ENCODE measurements at places on chromosomes 16 and 17.

DNA sequence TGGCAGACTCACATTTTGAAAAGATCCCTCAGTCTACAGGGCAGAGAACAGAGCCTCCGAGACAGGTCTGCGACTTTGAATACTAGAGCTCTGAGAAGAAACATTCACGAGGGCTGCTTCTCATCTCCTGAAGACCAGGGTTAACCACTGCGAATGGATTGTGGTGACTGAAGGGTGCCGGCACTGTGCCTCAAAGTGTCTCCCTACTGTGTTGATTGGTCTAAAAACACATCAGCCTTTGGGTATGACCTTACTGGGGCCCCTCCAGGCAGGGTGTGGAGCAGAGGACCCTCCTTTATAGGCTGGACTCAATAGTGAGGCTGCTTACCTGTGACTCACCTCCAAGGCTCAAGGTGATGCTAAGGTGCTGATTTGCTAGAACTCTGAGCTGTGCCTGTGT is 2.6 kb upstream of the LGALS9 start:
- DNase-seq: no peak

- DNase-seq: no peak
Observed at GRCh38 chr17:9116311-9116835, 95.1 kb downstream of the NTN1 start.

DNA sequence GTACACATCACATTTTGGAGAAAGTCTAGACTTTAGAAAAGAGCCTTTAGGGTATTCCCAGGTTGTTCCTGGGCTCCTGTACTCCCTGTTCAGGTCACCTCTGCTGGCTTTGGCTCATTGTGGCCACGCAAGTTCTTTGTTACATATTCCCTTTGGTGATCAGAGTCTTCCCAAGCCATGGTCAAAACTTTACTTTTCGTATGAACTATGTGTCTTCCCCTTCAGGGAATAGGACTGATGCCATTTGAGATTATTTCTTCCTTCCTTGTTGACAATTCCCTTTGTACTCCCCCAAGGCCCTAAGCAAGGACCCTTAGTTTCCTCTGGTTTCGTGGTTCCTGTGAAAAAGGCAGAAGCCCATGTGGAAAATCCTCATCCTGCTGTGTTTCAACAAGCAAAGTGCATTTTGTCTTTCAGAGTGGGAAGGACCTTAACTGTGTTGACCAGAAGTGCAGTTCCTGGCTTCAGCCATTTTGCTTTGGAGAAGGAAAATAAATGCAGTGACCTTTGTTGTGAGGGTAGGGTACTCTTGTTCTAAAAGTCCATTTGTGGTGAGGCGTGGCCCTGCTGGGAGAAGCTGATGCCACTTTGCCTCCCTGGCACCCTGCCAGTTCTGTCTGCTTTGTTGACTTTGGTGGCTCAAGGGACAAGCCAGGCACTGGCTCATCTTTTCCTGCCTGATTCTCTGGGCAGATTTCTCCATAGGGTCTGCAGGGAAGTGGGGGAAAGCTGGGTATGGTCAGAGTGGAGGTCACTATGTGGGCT is 55.1 kb downstream of the ZNRF1 start:
- no peak for DNase-seq

DNA sequence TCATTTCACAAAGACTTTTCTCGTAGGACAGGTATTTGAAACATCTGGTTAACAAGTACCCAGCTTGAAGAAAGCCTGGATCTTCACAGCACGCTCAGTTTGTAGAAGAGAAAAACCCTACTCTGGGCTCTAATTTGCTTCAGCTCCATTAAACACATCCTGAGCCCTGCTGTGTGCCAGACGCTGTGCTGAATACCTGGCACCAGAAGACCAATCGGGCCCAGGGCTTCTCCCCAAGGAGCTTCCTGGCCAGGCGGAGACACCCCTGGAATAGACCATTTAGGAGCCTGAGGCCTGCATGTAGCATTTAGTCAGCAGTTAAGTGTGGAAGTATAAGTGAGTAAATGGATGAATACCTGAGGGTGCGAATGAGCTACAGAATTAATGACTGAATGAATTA is 8.9 kb upstream of the ABAT start:
- no peak for DNase-seq

DNA sequence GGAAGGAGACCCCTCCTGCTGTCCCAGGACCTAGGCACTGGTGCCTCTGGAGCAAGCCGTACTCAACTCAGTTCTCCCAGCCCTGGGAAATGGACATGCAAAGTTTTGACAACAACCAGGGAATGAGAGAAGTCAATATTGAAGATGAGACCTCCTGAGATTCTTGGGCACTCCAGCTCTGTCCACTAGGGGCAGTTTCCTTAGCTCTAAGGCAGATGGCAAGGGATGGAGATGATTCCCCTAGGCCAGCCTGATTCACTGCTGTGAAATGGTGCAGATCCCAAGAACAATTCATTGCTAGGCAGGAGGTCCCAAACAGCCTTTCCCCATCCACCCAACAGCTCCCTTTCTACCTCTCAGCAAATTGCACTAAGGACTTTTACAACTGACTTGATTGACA is 20.5 kb upstream of the SDR42E2 start:
- DNase-seq: peak; percentile 45

DNA sequence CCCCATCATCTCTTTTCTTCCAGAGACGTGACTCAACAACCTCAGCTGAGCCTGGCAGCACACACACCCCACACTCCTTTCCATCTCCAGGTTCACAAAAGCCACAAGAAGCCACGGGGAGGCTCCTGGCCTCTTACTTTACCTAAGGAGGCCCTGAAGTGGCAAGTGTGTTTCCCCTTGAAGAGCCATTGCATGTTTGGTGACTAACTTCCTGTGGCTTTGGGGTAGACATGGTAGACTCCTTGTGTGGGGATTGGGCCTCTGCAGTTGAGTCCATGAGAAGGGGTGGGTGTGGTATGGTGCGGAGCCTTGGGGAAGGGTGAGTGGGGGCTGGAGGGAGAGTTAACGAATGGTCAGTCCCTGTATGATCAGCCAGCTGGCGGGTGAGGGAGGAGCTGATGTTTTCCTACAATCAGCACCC is 24.2 kb downstream of the SAP30BP start:
- DNase-seq: no peak

GRCh38 chr16:86669937-86670749 is 91.8 kb downstream of the FOXL1 start:
- DNase-seq: no peak

- DNase-seq: no peak
Observed at GRCh38 chr17:74822939-74823367, 36.7 kb downstream of the GRIN2C start.

GRCh38 chr17:81033535-81034167 is 1.3 kb upstream of the BAIAP2 start:
- no peak for DNase-seq

DNA sequence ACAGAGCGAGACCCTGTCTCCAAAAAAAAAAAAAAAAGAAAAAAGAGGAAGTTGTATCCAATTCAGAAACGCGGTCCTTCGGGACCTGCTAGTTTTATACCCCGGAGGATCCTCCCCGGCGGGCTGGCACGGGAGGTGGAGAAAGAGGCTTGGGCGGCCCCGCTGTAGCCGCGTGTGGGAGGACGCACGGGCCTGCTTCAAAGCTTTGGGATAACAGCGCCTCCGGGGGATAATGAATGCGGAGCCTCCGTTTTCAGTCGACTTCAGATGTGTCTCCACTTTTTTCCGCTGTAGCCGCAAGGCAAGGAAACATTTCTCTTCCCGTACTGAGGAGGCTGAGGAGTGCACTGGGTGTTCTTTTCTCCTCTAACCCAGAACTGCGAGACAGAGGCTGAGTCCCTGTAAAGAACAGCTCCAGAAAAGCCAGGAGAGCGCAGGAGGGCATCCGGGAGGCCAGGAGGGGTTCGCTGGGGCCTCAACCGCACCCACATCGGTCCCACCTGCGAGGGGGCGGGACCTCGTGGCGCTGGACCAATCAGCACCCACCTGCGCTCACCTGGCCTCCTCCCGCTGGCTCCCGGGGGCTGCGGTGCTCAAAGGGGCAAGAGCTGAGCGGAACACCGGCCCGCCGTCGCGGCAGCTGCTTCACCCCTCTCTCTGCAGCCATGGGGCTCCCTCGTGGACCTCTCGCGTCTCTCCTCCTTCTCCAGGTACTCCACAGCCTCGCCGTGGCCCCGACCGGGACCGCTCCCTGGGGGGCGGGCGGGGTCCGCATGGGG is at the start of gene CDH3:
TSS of gene CDH3 (plus strand) at position 596 of the 779 bp plus-strand sequence. CDS start at position 666, 70 bp downstream.
- DNase-seq: no peak

- no peak for DNase-seq
Observed at GRCh38 chr16:51389881-51390280, 238.8 kb upstream of the SALL1 start.

DNA sequence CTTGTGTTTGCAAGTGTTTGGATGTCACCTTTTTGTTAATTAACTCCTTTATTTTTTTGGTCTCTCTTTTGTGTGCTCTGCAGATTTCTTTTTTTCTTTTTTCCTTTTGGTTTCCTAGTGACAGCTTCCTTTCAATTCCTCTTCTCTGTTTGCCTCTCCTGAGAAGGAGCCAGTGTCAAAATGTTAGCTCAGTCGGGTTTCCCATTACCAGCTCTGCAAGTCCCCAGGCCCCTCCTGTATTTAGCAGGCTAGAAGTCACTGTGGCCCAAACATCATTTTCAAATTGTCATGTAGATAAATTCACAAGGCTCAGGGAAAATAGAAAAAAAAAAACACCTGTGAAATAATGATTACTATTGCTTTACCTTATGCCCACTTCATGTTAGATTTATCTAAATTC is 1621.6 kb downstream of the CDH8 start:
- no peak for DNase-seq

DNA sequence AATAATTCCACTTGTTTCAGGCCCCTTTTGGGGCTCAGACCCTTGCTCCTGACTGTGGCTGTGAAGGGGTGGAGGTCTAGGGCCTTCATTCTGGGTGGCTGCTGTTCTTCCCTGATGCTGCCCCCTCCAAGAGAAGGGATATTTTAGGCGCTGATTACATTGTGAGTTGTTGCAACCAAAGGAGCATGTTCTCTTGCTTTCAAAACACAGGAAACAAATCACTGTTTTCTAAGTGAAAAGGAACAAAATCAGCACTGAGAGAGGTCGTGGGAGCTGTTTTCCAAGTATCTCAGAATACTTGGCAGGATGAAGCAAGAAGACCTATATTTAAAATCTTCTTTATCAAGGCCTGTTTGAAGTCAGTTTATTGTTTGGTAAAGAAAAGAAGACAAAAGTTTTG is 25.3 kb upstream of the SEC14L1 start:
- DNase-seq: no peak

GRCh38 chr16:67115639-67116038 is 5.9 kb downstream of the PHAF1 start:
- DNase-seq: no peak

DNA sequence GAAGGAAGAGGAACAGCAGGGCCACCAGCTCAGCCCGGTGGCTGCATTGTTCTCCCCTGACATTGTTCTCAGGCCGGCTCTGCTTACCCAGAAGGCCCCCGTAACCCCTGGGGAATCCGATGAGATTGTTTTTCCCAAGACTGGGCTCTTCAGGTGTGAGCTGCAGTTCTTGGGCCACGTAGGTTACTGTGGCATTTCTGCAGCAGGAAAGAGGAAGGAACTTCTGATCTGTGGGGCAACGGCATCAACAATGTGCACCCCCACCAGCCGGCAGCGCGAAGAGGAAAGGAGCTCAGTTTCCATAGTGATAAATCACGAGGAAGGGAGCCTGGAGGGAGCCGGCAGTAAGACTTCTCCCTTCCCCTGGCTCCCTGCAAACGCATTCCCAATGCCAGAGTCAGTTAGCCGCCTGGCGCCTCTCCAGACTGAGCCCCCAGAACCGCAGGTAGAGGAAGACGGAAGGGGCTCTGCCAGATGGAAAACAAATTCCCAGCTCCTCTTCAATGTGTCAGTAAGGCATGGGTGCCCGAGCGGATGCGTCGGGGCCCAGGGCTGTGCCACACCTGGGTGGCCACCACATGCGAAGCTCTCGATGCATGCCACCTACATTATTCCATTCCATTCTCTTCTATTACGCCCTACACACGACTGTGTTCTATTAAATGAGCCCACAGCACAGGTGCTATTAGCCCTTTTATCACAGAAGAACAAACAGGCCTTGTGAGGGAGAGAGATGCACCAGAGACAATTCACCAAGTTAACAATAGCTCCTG is 21.5 kb upstream of the PECAM1 start:
- DNase-seq: no peak

GRCh38 chr17:39069114-39069756 is 82.2 kb downstream of the PLXDC1 start:
- DNase-seq: no peak

Measured in iPS DF 6.9 (cell line).